ENCODE measurements at places on chromosomes 7 and 10.

- DNase-seq: no peak
Measured at GRCh38 chr10:124472071-124472470, 10.4 kb downstream of the LHPP start.

DNA sequence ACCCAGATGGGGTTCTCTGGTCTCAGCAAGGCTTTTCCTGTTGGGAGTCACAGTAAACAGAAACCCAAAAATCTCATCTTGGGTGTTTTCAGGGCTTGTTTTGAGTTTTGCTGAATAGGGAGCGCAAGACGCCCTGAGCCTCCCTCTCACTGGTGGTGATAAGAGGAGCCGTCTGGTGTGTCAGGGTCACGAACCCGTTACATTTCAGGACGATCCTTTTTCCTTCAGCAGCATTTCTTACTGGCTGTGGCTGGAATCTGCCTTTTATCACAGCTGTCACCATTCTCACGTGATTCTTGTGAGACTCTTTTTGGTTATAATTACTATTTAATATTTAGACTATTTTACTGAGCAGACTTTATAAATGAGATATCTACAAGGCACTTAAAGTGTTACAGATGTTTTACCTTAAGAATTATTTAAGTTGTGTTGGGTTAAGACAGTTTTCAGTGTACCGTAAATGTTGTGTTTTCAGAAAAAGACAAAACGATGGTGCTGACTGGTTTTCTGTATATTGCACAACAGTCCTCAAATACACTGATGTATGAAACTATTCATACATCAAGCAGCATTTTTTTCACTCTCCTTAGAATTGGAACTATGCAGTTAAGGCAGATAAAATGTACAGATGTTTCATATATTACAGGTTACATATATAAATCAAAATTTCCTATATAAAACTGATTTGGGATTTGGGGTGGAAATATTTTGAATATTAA, 2.2 kb upstream of the GET4 start:
- no peak for DNase-seq

GRCh38 chr7:55194522-55194921, 170.6 kb upstream of the LANCL2 start:
- no peak for DNase-seq

- DNase-seq: no peak
Measured at GRCh38 chr10:31187182-31187581, 131.8 kb upstream of the ZEB1 start.

DNA sequence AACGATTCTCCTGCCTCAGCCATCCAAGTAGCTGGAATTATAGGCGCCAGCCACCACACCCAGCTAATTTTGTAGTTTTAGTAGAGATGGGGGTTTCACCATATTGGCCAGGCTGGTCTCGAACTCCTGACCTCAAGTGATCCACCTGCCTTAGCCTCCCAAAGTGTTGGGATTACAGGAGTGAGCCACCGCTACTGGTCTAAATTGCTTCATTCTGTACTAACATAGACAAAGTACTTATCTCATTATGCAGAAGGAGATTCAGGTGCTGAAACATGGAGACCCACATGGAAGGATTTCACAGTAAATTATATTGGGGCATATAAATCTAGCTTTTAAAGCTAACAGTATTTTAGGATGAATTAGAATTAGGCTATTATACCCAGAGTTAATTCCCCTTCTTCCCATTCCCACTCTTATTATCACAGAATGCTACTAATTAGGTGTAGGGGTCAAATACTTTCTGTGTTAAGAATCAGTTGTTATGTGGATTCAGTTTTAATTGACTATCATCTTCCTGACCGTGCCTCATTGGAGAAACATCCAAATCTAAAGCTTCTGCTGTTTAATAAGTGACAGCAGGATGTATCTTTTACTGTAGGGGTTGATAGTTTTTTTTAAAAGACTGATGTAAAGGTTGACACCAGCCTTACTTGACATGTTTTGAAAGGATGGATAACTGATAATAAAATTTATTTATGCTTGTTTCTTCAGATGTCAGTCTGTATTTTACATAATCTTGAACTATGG, 27.2 kb downstream of the ADK start:
- DNase-seq: no peak

GRCh38 chr10:78313048-78313381, 279.4 kb downstream of the RPS24 start:
- DNase-seq: no peak

Measured in germinal center (tissue), 1 donor.